IPS DF 6.9 (cell line): ENCODE measurements at places on chromosomes 5 and 9.

DNA sequence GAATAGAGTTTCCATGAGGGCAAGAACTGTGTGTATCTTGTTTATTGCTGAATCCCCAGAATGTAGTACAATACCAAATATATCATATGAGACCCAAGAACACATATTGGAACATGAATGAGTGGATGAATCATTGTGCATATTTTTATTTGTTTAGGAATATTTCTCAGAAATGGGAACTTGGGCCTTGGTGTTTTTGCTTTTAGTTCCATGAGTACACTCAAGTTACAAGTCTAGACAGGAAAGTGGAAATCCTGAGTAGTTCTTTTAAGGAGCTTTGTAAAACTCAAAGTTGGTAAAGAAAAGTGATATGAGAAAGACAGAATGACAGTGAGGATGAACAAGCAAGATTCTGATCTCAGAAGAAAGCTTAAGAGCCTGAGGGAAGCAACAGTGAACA is 647.0 kb downstream of the EFNA5 start:
- no peak overlapping the region for H3K27ac ChIP-seq
- H3K27me3 ChIP-seq, result no peaks in the 10 kb centered on the region
- H3K4me3 ChIP-seq, result no peak overlapping the region

- no peak for DNase-seq
- H3K4me1 ChIP-seq, result 0 out of 2 replicates have a peak, but pooled peaks cover 1% of the 10 kb centered on the region
- H3K27ac ChIP-seq, result no peak overlapping the region
These were observed 138.0 kb upstream of the IRX4 start for GRCh38 chr5:2020730-2021129.

GRCh38 chr9:98778711-98779530 is 17.4 kb downstream of the ANKS6 start:
- peaks cover 11% of the 10 kb centered on the region for H3K36me3 ChIP-seq
- no peak for DNase-seq
- H3K4me3 ChIP-seq, result no peak overlapping the region
- H3K4me1 ChIP-seq, result no peaks in the 10 kb centered on the region

DNA sequence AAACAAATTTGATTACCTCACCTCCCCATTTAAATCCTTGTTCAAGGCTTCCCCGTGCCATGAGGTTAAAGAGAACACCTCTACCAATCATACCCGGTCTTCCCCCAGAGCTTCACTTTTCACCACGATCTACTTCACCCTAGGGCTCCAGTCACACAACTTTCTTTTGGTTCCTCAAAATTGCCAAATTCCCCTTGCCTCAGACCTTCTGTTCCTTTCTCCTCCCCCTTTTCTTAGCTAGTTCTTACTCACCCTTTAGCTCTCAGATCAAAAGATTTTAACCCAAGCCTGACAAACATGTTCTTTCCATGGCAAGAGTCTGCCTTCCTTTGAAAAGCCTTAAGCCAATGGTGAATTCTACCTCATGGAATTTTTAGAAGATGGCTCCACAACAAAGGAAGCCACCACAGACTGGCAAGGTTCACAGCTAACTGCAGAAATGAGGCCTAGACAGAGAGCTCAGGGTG is 56.7 kb downstream of the MAPKAP1 start:
- DNase-seq, result no peak
- H3K27me3 ChIP-seq, result no peaks in the 10 kb centered on the region
- peaks cover 18% of the 10 kb centered on the region for H3K4me1 ChIP-seq
- no peaks in the 10 kb centered on the region for H3K36me3 ChIP-seq
- no peak overlapping the region for H3K27ac ChIP-seq

DNA sequence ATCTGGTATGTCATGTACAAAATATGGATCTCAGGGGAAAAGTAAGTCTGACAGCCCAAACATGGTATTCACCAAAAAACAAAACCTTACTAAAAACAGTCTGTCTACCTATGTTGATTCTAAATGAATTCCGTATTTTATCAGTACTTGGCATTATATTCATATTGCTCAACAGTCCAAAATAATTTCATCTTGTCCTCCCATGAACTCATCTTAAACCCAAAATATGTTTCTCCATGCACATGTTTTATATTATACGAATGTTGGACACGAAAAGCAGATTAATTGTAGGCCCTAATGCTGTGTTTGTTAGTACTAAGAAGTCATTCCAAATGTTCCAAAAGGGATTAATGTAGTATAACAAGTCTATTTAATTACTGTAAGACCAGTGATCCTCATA is 20.1 kb downstream of the NFIB start:
- H3K36me3 ChIP-seq, result no peaks in the 10 kb centered on the region
- H3K27ac ChIP-seq, result no peak overlapping the region
- DNase-seq, result no peak
- no peak overlapping the region for H3K4me3 ChIP-seq
- no peaks in the 10 kb centered on the region for H3K27me3 ChIP-seq

DNA sequence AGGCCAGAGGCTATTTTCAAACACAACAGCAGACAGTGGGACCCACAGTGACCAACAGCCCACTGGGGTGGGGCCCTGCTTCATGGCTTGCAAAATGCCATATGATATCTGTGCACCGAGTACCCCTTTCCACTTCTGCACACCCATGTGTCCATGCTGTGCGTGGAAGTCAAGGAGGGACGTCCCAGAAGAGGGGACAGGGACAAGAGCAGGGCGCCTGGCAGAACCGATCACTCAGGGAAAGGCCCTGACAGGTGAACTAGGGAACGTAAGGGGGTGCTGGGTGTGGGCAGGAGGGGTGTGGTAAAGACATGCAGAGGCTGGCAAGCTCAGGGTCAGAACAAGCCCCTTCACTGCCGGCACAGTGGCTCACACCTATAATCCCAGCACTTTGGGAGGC is 7.6 kb upstream of the TTLL11 start:
- no peak overlapping the region for H3K4me3 ChIP-seq
- no peaks in the 10 kb centered on the region for H3K4me1 ChIP-seq
- H3K27me3 ChIP-seq, result no peaks in the 10 kb centered on the region

- no peaks in the 10 kb centered on the region for H3K27me3 ChIP-seq
- DNase-seq, result no peak
These were observed 1072.6 kb upstream of the NUDT12 start for GRCh38 chr5:104635227-104635626.

- DNase-seq, result no peak
- no peak overlapping the region for H3K4me3 ChIP-seq
- H3K36me3 ChIP-seq, result no peaks in the 10 kb centered on the region
- no peak overlapping the region for H3K27ac ChIP-seq
- no peaks in the 10 kb centered on the region for H3K27me3 ChIP-seq
These were observed 19.1 kb upstream of the NEK6 start for GRCh38 chr9:124238546-124239140.

DNA sequence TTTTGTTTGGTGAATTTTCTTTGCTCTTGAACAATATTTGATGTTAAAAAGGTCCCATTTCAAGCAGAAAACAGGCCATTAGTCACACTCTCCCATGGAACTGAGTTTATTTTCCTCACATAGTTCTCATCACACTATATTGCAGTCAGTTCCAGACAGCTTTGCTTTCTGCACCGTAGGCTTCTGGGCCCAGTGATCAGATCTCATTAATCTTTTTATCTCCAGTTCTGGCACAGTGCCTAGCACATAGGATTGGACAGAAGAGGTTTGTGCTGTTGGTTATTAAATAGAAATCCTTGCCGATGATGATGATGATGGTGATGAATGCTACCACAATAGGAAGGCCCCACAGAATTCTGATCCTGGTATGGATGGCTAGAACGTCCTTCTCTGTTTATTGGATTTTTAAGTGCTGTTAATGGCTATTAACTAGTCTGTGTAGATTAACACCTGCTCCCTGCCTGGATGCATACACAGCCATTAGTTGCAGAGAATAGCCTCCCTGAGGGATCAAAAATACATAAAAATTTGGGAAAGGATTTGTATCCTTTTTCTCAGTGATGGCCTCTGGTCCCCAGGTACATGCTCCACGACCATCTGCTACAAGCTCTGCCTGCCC is 52.0 kb upstream of the NTRK2 start:
- no peaks in the 10 kb centered on the region for H3K36me3 ChIP-seq
- no peaks in the 10 kb centered on the region for H3K4me1 ChIP-seq
- H3K27me3 ChIP-seq, result no peaks in the 10 kb centered on the region
- no peak for DNase-seq
- no peak overlapping the region for H3K27ac ChIP-seq

DNA sequence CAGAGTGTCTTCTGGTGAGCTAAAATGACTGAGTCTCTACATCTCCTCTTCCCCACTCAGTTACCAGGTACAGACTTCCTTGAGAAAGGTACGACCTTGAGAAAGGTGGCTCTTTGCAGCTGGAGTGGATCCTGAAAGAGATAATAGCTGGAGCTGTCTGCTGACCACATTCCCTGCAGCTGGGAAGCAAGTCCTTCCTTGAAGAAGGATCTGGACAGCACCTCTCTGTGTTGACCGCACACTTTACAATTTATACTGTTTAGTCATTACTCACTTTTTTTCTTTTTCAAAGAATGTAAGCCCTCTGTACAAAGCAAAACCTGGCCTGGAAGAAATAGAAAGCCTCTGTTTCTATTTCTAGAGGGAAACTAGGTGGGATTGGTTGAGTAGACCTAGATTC is 148.8 kb downstream of the MACIR start:
- no peaks in the 10 kb centered on the region for H3K27me3 ChIP-seq
- no peak overlapping the region for H3K27ac ChIP-seq
- H3K4me3 ChIP-seq, result no peak overlapping the region

DNA sequence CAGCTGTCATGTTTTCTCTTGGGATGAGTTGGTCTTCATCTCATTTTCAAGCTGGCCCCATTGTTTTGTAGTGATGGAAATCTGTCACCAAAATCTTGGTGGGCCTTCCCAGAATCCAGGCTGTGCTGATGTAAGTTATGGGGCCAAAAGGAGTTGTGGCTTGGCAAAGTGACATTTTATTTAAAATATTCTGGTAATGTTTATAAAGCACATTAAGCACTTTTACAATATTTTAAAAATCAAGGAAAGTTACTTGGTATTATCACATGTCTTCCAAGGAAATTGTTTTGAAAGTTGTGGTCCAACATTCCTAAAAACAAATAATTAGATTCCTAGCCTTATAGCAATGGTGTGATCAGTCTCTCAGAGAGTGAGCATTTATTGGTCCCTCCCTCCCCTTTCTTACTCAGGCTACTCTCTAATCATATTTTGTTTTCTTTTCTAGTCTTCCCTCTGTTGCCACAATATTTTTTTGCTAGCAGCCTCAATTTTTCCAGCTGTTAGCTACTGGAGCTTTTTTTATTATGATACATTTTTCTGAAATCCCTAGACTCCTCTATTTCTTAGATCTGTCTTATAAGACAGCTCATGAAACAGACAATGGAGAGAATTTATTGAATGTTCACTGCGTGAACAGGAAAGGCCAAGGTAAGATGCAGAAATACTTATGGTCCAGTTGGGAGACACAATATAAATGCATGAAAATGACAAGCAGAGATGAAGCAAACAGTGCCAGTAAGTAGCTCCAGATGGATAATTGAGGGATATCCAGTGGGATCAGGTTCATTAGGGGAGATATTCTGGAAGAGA is 408.1 kb upstream of the ZNF608 start:
- H3K36me3 ChIP-seq, result no peaks in the 10 kb centered on the region

DNA sequence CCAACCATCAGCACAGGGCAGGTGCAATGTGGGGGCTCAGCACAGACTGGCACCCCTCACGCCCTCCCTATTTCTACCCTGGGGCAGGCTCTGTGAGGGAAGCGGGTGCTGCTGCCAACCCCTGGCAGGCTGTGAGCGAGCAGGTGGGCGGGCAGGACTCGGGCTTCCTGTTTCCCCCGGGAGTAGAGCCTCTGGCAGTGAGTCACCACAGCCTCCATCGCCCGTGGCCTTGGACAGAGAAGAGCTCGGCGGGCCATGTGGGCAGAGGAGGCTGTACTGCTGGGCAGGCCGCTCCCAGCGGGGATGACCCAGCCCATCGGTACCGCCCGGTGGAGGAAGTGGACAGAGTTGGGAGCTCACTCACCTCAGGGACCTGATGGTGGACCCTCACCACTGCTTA is 16.6 kb downstream of the KCNT1 start:
- no peak overlapping the region for H3K4me3 ChIP-seq
- peaks cover 7% of the 10 kb centered on the region; the same call in 1 of the 2 replicates for H3K27me3 ChIP-seq
- H3K36me3 ChIP-seq, result no peaks in the 10 kb centered on the region
- DNase-seq, result no peak
- no peak overlapping the region for H3K27ac ChIP-seq
- peaks cover 3% of the 10 kb centered on the region; the same call in 1 of the 2 replicates for H3K4me1 ChIP-seq

GRCh38 chr9:93134740-93135444 is 841 bp upstream of the NINJ1 start:
- peaks cover 8% of the 10 kb centered on the region for H3K4me1 ChIP-seq
- no peaks in the 10 kb centered on the region for H3K27me3 ChIP-seq
- peak overlapping the region; percentile 67; the same call in 1 of the 2 replicates for H3K4me3 ChIP-seq
- H3K27ac ChIP-seq, result no peak overlapping the region
- no peak for DNase-seq
- H3K36me3 ChIP-seq, result no peaks in the 10 kb centered on the region

- H3K27me3 ChIP-seq, result no peaks in the 10 kb centered on the region
- H3K27ac ChIP-seq, result no peak overlapping the region
- DNase-seq, result no peak
- H3K4me1 ChIP-seq, result no peaks in the 10 kb centered on the region
These were observed 654.1 kb downstream of the RAB3C start for GRCh38 chr5:59236986-59237385.

DNA sequence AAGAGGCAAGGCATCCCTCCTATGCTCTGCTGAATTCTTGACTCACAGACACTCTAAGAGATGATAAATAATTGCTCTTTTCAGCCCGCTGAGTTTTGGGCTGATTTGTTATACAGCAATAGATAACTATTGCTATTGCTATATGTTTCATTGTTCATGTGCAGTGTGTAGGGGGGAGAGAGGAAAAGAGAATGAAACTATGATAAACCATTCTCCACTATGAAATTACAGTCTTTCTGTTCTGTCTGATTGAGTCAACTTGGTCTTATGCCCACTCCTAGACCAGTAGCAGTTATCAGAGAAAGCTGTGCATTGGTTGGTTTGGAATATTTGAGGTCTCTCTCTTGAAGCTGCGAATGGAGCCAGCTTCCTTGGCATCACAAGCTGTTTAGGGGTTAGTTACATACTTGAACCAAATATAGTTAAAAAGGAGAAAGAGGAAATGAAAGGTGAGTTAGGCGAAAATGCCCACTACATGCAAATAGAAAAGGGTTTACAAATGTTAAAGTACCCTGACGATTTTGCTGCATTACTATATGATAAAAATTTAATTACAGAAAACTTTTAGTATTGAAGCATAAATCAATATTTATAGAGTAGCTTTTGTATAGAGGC is 136.3 kb upstream of the ACTBL2 start:
- no peaks in the 10 kb centered on the region for H3K36me3 ChIP-seq
- no peak overlapping the region for H3K27ac ChIP-seq
- no peak overlapping the region for H3K4me3 ChIP-seq
- H3K27me3 ChIP-seq, result no peaks in the 10 kb centered on the region
- DNase-seq, result no peak

GRCh38 chr5:172444110-172444510 is 10.2 kb downstream of the SH3PXD2B start:
- no peaks in the 10 kb centered on the region for H3K36me3 ChIP-seq
- no peaks in the 10 kb centered on the region for H3K27me3 ChIP-seq
- H3K4me3 ChIP-seq, result no peak overlapping the region
- DNase-seq, result no peak
- H3K4me1 ChIP-seq, result peaks cover 5% of the 10 kb centered on the region; the same call in 1 of the 2 replicates
- no peak overlapping the region for H3K27ac ChIP-seq
